H1 (cell line): ENCODE measurements at places on chromosomes 12 and 14. TPM values are rescaled to one million over a fixed set of nuclear protein-coding genes. Genes with fewer than 3 reads are reported as not detected.

The RNF10 gene
- polyA plus RNA-seq, result 63.0 and 71.6 TPM in 2 replicates

The SLC16A7 gene
- 0.55 and 0.74 TPM in 2 replicates for polyA plus RNA-seq

DNA sequence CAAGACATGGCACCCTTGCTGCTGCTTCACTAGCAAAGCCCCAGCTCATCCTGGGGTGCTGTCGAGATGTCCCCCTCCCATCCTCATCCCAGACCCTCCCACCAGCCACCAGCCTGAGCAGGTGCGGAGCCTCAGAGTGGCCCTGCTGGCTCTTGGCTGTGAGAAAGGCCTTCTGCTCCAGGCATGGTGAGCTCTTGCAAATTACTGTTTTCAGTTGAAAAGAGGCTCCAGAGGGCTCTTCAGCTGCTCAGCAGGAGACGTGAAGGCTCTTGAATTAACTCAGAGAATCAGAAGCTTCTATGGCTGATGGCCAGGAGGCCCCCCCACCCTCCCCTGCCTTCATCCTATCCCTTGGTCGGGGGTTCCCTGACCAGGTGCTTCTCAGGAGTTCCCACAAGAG is 44.1 kb downstream of the WSCD2 start:
- no peak for DNase-seq

GRCh38 chr14:91352053-91352452 is 65.6 kb downstream of the CCDC88C start:
- no peak for DNase-seq

GRCh38 chr14:47674543-47675465 is 601 bp downstream of the MDGA2 start:
- peak; percentile 75 for DNase-seq

- DNase-seq, result no peak
These were observed 132.8 kb upstream of the CCND2 start for GRCh38 chr12:4140581-4141301.

DNA sequence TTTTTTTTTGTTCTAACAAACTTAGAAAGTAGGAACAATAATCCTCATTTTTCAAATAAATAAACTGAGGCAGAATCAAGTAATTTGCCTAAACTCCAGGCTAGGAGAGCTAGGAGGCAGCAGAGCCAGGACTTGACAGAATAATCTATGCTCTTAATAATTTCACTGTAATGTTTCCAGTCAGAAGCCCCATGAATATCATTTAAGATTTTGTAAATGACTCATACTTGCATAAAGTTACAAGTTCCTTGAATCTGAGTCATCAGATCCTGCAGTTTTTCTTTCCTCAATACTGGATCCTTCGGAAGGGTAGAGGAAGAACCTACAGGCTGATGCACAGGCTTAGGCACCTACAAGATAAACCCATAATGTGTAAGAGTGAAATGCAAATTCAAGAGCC is 29.0 kb downstream of the CAPRIN2 start:
- no peak for DNase-seq

DNA sequence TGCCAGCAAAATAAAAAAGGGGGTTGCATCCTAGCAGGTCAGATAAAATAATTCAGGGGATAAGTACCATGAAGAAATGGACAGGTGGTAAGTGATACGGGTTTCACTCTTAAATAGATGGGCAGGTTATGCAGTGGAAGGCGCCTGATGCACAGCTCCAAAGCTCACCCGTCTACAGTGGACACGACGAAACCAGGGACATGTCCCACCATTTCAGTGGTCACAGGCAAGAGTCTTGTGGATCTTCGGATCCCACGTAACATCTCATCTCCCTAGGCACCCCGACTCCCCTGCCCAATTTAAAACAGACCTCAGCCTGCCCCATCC is 60.5 kb downstream of the DDX51 start:
- no peak for DNase-seq

- DNase-seq, result no peak
These were observed 20.0 kb downstream of the KLC1 start for GRCh38 chr14:103649001-103649400.

DNA sequence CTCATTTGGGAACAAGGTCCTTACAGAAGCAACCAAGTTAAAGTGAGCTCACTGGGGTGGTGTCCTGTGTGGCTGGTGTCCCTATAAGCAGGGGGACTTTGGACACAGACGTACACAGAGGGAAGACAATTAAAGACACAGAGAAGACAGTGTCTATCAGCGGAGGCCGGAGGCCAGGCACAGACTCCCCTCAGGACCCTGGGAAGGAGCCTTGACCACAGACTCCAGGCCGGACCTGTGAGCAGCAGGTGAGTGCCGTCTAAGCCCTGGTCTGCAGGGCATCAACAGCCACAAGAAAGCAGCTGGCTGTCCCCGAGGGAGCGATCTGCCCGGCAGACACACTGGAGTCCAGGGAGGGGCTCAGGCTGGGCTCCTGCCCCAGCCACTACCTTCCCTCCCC is 219.1 kb upstream of the C14orf180 start:
- no peak for DNase-seq

DNA sequence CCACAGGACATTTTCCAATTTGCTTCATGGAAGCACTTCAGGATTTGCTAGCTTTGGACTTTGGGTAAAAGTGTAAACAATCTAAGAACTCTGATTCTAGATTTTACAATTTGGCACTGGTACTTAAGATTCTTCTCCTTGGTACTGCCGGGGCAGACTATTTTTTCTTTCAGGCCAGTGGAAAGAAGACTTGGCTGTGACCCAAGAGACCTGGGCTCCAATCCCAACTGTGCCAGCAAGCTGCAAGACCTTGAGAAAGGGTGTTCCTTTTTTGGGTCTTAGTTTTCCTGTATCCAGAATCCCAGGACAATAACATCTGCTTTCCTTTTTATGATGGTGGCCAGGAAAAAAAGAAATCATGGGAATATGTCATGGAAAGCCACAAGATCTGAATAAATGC is 148.1 kb upstream of the CRY1 start:
- no peak for DNase-seq

DNA sequence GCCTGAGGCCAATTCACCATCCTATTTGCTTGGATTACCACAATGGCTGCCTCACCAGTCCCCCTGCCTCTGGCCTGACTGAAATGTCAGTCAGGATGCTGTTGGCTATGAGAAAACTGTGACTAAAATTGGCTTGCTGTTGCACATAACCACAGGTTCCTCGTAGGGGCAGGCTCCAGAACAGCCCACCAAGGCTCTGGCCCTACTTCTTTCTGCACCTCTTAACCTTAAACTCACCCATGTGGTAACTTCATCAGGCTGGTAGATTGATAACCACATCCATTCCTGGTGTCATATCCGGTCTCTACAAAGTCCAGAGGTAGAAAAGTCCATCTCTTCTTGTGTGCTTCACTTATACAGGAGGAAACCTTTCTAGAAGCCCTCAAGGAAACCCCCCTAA is 172.4 kb upstream of the PLXNC1 start:
- DNase-seq, result no peak

- DNase-seq, result no peak
These were observed 40.5 kb downstream of the LIMA1 start for GRCh38 chr12:50242751-50243191.

GRCh38 chr12:104650541-104650940 is 193.8 kb downstream of the CHST11 start:
- no peak for DNase-seq

DNA sequence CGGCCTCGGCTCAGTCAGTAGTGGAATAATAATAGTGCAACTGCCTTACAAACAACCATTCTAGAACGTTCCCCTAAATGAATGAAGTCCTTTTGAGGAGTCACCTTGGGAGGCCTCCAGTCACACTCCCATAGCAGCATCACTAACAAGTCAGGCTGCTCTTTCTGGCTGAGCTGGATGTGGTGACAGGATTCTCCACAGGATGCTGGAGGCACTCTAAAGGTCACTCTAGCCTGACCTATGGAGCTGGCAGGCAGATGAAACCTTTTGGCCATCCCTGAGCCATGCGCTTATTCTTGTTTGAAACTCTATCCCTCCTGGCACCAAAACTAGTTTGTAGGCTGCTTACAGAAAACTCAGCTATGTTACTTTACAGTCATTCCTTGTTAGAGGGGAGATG is 17.9 kb upstream of the TFCP2 start:
- no peak for DNase-seq

- DNase-seq, result no peak
These were observed 27.6 kb downstream of the TSPAN11 start for GRCh38 chr12:30953951-30954751.

- DNase-seq, result no peak
These were observed 1.7 kb downstream of the RASSF8 start for GRCh38 chr12:25960143-25960542.

GRCh38 chr12:48510111-48510510 is 15.3 kb upstream of the OR8S1 start:
- no peak for DNase-seq

DNA sequence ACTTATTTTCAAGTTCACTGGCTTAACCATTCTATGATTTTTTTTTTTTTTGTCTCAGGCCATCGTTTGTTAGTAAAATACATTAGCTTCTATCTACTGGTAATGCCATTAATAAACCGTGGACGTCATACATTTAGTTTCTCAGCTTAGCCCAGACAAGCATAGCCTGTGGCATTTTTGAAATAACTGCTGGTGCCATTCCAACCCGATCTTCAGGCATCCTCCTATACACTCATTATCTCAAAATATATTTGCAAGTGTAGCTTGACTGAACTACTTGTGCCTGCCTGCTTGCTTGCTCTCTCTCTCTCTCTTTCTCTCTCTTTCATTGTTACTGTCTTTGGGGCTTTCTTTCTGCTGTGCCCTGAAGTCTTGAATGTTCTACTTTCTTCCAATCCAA is 12.7 kb upstream of the MBIP start:
- DNase-seq, result no peak
